ENCODE measurements at places on chromosomes 7 and 10.

DNA sequence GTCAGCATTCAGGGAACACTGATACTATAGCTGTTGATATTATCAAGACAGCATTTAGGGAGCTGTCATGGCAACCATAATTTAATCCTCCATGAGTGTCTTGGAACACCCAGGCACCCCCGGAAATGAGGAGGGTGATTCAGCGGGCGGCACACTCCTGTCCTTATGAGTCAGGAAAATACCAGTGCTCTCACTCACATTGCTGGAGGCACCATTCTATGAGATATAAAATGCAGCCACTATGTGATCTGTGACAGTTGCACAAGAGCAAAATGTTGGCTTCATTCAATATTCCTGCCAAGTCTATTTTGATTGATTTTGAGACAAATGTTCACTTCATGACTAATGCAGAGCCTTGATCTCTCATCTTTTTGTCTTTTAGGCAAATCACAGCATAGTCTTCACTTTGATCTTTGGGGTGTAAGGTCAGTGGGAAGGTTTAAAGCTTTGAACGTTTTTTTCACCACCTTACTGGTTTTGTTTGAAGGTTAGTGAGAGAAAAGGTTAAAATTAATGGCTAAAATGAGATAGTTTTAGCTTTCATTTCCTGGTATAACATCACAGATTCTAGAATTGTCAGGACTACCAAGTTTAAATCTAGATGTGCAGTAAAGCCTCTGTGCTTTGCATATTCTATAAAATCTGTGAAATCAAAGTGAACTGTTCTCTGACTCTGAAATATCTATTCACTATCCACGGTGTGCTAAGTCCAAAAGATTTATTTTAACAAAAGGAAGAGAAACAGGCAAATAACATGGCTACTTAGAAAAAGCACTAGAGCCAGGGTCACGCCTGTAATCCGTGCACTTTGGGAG is 12.4 kb upstream of the ARHGAP12 start:
- no peak for DNase-seq

DNA sequence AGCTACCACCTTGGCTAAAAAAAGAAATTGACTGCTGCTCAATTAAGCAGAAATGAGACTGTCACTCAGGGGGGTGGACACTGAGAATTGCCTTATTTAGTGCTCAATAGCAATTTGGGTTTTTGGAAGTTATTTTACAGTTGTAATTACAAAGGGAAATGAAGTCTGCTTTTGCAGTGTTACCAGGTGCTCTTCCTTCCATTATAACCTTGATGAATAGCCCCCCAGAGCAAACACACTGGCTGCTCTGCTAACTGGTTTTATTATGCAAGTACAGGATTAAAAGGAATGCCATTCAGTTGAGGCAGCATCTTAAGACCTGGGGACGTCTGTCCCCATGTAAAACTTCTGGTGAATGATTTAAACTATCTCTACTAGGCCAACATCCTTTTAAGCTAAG is 191.0 kb downstream of the EVX1 start:
- DNase-seq: no peak

GRCh38 chr7:37212556-37212955 is 236.1 kb downstream of the ELMO1 start:
- DNase-seq: no peak

GRCh38 chr10:48336978-48337599 is 30.6 kb downstream of the MAPK8 start:
- no peak for DNase-seq

DNA sequence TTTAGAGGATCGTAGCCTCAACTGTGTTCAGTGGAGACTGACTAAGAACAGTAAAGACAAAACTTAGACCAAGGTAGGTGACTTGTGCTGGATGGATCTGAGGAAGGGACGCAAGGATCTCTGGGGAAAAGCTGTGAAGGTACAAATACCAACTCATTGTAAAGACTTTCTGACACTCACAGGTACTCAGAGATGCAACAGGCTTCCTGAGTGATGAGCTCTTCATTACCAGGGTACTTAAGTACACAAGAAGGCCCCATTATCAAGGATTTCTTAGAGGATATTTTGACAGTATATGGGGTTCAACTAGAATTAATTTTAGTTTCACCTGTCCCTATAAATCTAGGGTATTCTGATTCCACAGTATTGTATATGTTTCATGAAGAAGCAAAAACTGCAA is 440.7 kb downstream of the PLXDC2 start:
- no peak for DNase-seq

GRCh38 chr10:128274938-128275337 is 148.7 kb upstream of the MKI67 start:
- peak; percentile 46 for DNase-seq

GRCh38 chr10:58712982-58713381 is 200.3 kb downstream of the BICC1 start:
- DNase-seq: no peak

DNA sequence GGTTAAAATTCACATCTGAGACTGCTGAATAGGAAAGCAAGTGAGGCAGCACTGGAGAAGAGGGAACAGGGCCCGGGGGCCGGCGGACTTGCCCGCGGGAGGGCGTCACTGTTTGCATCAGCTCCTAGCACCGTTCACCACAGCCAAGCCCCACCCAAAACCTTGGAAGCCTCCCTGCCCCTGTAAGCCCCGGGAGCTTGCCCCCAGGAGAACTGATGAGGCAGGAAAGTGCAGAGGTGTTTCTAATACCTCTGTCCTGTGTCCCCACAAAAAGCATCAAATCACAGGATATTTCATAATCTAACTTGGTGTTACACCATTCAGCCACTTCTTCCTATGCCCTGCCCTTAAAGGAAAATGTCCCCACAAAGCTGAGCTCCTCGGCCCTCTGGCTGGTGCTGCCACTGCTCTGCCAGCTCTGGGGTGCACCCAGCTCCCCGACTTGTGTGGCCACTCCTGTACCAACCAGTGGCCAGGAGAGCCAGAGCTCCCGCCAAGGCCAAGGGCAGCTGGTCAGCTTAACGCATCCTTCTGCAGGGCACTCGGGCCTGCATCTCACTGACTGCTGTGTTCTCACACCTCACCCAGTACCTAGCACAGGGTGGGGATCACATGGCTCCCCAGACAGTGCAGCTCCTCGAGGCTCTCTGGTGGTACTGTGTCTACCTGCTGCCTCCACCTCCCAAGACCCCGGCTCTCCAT is 47.3 kb upstream of the CNPY1 start:
- no peak for DNase-seq

Measured in left ventricle myocardium superior (tissue), 1 donor.